CD4-positive, alpha-beta T cell treated with Interleukin-12 subunit alpha and Interleukin-12 subunit beta, for 1 hour (primary cell): ENCODE measurements at places on chromosomes 2 and 18.

DNA sequence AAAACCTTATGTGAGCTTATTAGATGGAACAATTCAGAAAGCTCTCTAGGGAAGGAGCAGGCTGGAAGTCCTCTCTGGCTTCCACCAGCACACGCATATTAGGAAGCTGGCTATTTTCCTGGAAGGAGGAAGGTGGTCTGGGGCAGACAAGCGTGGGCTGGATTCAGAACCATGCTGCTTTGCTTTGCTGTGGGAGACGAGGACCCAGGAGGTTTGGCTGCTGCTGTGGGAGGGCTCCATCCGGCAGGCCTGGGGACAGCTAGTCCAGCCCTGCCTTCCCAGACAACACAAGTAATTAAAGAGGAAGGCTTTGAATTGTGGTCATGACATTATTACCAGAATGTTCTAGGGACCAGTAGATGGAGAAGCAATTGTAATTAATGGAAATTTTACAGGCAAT is 238.8 kb upstream of the MYT1L start:
- DNase-seq, result no peak

- DNase-seq, result no peak
Observed at GRCh38 chr2:35463805-35464596, 891.6 kb upstream of the CRIM1 start.

DNA sequence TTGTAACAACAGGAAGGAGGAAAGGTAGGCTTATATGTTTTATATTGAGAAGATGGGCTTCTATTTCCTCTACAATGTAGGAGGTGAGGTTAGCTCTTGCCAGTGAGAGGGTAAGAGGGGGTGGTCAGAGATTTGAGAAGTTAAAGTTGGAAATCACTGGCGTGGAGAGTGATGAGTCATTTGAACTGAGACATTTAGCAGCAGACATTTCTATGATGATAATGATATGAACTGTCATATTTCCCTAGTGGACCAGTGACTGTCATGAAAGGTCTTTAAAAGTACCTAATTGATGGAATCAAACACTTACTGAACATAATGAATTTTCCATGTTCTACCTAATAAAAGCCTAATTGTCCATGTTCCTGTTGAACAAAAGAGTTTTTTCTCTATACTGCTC is 126.1 kb downstream of the FAM161A start:
- no peak for DNase-seq

DNA sequence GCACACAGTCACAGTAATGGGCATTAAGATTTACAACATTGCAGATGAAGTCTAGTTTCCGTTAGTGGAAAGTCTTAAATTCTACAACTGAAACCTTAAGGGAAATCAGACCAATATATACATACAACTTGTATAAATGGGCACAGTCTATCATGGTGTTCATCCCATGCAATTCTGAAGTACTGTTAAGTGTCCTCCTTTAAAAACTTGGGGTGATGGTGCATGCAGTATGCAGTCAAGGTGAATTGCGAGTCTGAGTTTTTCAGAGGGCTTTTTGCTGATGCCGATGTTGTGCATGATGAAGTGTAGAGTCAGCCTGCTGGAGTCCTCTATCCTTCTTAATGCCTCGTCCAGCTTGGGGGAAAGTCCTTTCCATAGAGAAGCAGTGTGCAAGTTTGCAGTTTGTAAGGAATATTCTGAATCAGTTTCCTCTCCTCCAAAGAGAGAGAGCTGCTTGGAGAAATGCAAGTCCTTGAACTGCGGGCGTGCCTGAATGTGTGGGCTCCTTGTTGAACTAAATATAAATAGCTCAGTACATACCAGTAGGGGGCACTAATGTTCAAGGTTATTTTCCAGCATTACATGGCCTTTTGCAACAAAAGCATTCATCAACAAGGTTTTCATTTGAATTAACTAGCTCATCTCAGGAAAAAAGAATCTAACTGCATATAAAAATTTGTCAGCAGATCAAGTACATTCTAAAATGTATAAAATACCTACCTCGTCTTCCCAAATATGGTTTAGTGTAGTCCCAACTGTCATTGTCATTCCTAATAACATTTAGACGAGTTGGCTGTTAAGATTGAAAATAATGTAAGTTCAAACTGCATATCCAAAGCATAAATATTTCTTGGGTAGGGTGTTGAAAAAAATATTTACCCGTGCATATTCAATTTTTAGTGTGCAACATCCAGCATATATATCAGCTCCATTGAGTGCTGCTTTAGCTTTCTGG is 21.3 kb downstream of the HNRNPLL start:
- peak; percentile 86 for DNase-seq

DNA sequence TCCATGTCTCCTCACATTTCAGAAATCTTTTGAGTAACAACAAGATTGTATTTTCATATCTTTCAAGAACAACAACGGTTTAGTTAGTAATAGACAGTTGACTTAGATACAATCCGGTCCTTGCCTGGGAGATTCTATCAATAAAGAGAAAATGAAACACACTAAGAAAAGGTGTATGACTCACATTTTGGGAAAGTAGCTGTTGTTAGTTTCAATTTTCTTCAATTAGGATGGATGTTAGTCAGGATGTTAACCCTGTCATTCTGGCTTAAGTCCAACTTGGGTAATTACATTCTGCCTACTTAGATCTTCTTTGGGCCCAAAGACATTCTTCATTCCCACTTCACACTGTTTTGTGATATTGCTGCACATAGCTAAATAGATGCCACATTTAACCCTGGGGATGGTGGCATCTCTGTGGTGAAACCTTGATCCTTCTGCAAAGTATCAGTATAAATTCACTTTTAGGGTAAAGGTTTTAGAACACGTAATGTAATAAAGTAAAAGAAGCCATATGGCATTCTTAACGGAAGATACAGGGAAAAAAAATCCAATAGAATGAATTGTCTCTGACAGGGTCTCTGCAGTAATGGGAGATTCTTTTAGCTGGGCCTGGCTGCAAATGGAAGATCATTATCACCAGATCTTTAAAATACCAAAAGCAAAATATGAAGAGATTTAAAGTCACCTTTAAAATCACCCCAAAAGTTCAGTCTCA is 365.5 kb downstream of the FIGN start:
- no peak for DNase-seq

DNA sequence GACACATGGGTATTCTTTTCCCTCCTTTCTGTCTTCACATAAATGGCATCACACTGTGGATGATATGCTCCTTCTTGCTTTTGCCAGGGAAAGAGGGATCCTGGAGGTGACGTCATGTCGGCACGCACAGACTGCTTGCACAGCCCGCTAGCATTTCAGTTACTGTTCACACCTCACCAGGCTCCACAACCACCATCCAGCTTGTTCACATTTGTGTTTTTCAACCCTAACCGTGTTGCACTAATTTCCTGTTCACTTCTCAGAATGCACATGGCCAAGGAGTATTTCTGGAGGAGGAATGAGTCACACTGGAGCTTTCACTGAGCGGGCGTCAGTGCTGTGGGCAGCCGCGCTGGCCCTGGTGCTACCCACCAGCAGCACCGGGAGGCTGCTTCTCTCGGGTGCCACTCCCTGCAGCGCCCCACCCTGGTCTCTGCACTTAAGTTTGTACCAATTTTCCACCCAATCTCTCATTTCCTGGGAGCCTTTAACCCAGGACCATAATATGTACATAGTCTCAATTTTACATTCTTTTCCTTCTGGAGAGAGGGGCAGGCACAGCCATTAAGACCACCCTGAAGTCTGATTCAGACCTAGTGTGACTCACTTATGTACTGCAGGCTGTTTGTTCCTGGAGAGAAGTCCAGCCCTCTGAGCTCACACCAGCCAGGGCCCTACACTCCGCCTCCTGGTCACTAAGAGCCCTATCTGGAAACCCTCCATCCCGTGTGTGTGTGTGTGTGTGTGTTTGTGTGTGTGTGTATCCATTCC is 65.1 kb downstream of the MBP start:
- DNase-seq, result peak; percentile 78

- DNase-seq, result no peak
Observed at GRCh38 chr18:25097057-25097456, 254.9 kb downstream of the ZNF521 start.

GRCh38 chr18:55324166-55324565 is 263.8 kb downstream of the TCF4 start:
- no peak for DNase-seq

DNA sequence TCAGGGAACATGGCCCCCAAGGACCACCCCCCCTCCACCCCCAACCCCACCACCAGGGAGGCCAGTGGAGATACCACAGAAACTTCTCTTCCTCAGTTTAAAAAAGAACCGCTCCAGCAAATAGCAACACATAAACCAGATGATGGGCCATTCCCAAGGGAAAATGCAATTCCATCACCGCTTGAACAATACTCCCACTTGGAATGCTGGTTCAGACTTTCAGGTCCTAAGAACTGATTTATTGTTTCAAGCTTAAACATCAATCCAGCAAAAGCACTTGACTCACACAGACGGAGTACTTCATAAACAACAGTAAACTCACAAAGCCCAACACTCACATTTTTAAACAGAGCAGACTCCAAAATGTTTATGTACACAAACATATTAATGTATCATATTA is 6.9 kb downstream of the HDAC4 start:
- no peak for DNase-seq

DNA sequence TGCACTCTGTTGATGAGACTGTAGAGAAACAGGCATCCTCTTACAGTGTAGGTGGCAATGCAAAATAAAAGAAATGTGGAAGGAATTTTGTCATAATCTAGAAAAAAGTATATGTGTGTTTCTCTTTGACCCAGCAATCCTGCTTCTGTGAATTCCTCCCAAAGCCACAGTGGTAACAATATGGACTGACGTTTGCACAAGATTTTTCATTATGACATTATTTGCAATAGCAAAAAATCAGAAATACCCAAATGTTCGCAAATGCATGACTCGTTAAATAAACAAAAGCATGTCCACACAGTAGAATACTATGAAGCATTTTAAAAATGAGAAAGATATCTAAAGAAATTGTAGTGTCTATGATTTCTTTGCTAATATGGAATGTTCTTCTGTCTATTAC is 255.2 kb upstream of the NRP2 start:
- no peak for DNase-seq

DNA sequence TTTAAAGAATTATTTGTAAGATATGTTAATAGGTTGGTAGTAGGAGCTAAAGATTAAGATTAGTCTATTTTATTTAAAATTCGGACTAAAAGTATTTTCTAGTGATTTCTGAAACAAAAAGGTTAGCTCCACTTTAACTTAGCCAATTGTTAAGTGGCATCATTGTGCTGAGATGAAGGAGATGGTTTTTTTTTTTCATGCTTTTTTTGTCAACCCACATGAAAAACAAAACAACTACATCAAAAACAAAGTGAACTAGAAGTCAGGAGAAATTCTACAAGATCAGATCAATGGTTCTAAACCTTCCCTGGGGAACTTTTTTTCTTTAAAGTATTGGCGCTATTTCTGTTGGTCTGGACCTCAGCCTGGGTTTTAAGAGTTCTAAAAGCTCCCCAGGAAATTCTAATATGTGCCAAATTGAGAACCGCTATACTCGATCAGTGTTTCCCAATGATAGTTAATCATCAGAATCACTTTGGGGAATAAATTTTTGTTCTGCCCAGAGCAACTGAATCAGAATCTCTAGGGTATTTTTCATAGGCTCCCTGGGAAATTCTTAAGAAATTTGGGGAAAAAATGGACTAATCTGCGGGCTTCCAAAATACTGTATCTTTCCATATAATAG is 2.3 kb downstream of the ZC3H6 start:
- no peak for DNase-seq

DNA sequence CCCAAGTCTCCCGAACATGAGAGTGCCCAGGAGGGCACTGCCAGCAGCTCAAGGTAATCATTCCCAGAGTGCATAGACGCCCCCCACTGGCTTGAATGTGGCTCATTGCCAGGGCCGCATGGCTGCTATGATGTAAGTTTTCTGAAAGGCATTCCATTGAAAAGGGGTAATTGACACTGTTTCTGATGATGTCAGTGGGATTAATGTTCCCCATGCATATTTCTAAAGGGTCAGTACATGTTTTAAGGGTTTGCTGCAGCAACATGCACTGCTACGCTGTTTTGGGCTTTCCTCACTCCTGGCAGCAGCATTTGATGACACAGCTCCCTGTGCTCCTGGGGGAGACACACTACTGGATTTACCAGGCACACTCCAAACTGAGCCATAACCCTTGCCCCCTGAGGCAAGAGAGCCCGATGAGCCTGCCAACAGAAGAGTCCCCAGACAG is 36.7 kb downstream of the KIAA2012 start:
- DNase-seq, result no peak

- no peak for DNase-seq
Observed at GRCh38 chr2:217839073-217839749, 163.6 kb downstream of the TNS1 start.

DNA sequence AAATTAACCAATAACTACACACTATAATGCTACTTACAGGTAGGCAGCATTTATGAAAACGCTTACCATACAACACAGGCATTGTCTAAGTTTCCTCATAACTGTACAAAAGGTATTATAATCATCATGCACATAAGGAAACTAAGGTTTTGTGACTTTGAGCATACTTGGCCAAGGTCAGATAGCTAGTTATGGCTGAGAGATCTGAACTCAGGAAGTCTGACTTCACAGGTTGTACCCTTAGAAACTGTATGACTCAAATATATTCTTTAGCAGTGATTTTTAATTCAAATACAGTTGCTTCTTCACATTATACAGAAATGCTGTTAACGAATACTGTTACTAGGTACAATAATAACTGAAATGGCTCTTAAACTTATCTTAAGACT is 89.3 kb downstream of the TRIP12 start:
- DNase-seq, result no peak

- no peak for DNase-seq
Observed at GRCh38 chr2:181851726-181852125, 39.8 kb upstream of the ITPRID2 start.

- DNase-seq, result no peak
Observed at GRCh38 chr2:46848447-46848846, 67.2 kb downstream of the MCFD2 start.

GRCh38 chr2:224966613-224967012 is 75.7 kb downstream of the DOCK10 start:
- DNase-seq, result no peak

DNA sequence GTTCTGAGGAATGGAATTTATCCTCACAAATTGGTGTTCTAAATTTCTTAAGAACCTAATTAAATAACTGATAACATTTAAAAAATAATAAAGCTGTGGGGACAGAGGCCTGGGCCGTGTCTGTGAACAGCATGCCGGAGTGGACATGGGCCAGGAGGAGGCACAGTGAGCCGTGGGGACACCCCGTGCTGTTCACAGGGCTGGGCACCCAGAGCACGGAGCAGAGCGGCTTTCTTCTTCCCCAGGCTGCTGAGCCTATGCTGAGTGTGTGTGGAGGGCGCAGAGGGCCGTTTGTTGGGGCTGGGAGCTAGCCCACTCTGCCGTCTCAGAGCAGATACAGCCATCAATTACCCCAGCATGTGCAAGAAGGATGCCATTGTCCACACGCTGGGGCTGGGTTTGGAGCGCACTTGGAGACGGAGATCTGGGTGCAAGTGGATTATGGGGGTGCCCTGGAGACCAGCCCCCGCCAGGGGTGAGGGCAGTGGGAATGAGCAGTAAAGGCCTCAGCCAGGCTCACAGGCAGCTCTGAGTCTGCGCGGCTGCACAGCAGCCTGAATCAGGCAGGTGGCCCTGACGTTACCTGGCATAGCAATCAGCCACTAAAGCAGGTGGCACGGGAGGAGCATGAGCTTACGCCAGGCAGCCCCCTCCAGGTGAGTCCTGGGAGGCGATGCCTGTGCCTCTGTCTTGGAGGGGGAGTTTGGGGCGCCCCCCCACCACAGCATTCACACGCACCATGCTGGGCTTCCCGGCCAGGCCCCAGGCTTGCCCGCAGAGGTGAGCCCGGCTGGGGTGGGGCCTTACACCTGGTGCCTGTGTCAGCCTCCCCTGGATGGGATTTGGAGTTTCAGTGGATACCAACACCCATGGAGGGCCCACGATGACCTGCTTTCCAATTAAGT is 52.1 kb upstream of the SLC66A3 start:
- DNase-seq, result no peak
